ENCODE measurements at places on chromosomes 4 and X.

DNA sequence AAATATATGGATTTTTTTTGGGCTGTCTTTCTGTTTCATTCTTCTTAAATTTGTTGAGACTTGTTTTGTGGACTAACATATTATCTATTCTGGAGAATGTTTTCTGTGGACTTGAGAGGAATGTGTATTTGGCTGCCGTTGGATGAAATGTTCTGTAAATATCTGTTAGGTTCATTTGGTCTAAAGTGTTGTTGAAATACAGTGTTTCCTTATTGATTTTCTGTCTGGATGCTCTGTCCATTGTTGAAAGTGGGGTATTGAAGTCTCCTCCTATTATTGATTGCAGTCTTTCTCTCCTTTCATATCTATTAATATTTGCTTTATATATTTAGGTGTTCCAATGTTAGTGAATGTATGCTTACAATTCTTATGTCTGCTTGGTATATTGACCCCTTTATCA, 431.8 kb downstream of the RAPGEF2 start:
- no peak for DNase-seq

DNA sequence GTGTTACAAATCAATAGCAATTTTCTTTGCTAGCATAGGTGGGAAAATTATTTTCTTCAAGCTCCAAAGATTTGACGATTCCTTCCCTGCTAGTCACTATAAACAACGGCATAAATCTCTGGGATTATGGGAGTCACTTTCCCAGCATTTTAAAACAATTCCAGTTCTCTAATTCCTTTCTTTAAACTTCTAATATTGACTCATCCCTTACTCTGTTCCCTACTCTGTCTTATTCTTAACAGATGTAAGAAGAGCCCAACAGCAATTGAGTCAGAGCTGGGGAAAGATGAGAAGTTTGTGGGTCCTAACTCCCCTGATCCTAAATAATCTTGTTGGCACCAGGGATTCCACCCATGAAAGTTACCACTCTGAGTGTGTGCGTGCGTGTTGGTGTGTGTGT, 47.4 kb upstream of the IL21 start:
- no peak for DNase-seq

DNA sequence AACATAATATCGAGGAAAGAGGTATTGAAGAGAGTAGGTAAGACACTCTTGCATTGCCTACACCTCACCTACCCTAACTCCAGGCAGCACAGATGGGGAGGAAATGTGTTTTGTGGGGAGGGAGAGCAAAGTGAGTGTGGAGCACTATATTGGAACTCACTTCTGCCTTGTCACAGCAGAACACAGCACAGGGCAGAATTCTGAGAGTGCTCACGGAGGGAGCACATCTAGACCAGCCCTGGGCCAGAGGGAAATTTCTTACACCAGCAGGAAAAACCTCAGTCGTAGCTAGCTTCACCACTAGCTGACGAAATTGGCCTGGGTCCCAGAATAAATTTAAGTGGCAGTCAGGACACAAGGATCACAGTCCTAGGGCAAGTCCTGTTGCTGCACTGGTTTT, 517.3 kb downstream of the TMA16 start:
- no peak for DNase-seq

GRCh38 chr4:177450426-177451107, 8.3 kb upstream of the AGA start:
- no peak for DNase-seq

Data from stimulated activated CD8-positive, alpha-beta memory T cell treated with anti-CD3 and anti-CD28 coated beads, Interleukin-7, amount 100 ng/mL, for 48 hours (primary cell).